Caki2 (cell line): ENCODE measurements at places on chromosomes 11 and 22. TPM values are rescaled to one million over a fixed set of nuclear protein-coding genes. Genes with fewer than 3 reads are reported as not detected.

CASP1 gene
- total RNA-seq = not detected in 2 replicates

GRCh38 chr11:102079625-102080024 is 30.6 kb upstream of the YAP1 start:
- no peak for DNase-seq

DNA sequence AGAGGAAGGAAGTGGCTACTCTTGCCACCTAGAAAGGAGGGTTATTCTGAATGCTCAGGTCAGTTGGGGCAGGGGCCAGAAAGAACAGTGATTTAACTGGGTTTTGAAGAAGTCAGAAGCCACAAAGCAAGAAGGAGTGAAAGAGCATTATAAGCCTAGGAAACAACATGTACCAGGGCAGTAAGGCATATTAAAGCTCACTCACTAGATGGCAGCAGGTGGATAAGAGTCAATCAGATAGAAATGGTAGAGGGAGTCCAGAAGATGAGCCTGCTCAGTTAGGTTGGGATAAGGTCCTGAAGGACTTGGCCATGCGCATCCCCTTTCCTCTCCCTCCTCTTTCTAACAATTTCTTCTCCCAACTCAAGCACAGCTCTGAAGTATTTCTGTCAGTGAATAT is 22.0 kb upstream of the PATE1 start:
- DNase-seq = no peak

PRR33 gene
- not detected in 2 replicates for total RNA-seq

RAB3IL1 gene
- 7.5 and 9.6 TPM in 2 replicates for total RNA-seq

GRCh38 chr11:45321031-45321595 is 35.0 kb upstream of the SYT13 start:
- no peak for DNase-seq
